Left forelimb (tissue), 1 donor: ENCODE measurements at places on chromosomes 1 and 21.

DNA sequence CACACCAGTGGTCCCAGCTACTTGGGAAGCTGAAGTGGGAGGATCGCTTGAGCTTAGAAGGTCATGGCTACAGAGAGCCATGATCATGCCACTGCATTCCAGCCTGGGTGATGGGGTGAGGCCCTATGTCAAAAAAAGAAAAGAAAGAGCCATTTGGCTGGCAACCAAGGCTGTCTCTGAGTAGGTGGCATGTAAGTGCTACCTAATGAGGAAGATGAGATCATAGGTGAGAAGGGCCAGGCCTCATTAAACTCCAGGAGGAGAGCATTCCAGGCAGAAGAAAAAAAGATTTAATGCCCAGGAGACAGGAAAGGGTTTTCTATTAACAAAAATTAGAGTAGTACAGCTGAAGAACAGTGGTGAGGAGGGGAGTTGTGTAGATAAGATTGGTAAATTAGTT, 103.4 kb upstream of the ZNF678 start:
- no peak for DNase-seq

DNA sequence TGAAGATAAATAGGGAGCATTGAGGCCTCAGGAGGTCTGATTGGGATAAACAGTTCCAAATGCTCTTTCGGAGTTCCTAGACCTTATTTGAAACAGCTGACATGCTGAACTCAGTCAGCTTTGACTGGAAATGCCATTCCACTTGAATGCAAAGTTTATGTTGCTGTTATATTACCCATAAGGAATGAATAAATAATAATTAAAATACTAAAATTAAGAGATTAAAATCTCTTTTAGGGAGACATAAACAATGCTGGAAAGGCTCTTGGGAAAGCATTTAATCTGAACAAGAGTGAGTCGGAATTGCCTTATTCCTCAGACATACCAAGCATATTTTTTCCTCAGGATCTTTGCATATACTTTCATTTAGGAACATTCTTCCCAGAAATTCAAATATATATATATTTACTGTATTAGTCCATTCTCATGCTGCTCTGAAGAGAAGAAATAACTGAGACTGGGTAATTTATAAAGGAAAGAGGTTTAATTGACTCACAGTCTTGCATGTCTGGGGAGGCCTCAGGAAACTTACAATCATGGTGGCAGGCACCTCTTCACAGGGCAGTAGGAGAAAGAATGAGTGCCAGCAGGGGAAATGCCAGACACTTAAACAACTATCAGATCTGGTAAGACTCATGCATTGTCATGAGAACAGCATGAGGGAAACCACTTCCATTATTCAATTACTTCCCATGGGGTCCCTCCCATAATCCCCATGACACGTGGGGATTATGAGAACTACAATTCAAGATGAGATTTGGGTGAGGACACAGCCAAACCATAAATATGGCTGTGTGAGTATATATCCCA, 318.2 kb upstream of the PLXNA2 start:
- no peak for DNase-seq

- no peak for DNase-seq
These were observed 20.3 kb downstream of the PRKAA2 start for GRCh38 chr1:56665384-56665783.

GRCh38 chr1:173963477-173963876, 46.4 kb upstream of the SERPINC1 start:
- DNase-seq = no peak

GRCh38 chr1:168065506-168065905, 71.2 kb downstream of the GPR161 start:
- DNase-seq = no peak

GRCh38 chr1:98761219-98761865, 99.8 kb downstream of the SNX7 start:
- no peak for DNase-seq

GRCh38 chr1:53278298-53278725, 40.0 kb upstream of the MAGOH start:
- DNase-seq = peak; percentile 75

GRCh38 chr1:201714542-201715329, 114.2 kb upstream of the IPO9 start:
- no peak for DNase-seq

DNA sequence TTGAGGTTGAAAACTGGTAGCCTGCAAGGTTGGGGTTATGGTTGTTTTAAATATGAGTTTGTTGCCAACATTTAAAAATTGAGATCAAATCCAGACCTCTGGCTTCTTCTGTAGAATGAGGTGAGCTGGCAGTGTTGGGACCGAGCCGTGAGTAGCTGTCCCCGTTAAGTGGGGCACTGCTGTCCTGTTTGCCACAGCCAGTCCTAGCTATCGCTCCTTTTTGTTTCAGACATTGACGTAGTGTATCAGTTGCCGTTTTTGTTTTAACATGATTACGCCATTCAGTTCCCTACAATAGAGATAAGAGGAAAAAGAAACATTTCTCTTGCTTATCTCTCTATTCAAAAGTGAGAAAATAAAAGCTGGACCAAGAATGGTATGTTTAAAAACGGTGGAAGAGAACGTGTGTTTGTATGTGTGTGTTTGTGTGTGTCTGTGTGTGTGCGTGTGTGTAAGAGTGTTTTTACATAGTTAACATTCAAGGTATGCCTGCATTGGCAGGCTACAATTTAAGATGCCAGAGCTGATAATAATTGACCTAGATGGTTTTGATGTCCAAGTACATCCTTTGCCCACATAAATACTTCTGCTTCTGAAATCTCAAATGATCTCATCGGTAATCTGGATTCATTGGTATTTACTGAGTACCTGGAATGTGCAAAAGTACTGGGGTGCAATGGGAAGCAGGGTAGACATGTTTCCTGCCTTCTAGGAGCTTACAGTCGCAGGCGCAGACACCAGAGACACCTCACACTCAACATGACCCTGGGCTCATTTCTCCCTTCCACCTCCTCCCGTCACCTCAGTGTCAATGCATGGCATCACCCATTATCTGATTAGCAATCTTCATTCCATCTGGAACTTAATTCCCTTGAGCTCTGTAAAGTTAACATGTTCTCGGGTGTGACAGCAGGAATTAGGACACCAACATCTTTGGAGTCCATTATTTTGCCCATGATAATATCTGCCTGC, 65.8 kb downstream of the HUNK start:
- no peak for DNase-seq

- no peak for DNase-seq
These were observed 1.7 kb upstream of the RHOU start for GRCh38 chr1:228733576-228733975.

DNA sequence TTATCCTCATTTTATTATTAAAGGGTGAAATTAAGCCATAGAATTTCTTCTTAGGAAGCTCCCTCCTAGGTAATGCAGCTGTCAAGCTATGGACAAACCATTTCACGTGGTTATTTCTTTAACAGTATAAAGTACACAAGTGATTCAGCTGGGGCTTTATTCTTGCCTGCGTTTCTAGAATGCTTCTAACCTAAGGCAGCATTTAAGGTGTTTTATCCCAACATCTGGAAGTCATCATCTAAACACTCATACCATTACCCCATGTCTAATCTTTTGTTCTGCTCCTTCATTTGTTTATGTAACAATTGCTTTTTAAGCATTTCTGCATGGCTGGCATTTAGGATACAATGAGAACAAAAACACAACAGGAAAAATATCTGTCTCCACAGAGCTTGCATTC, 829.2 kb upstream of the ADAMTS5 start:
- DNase-seq = no peak

DNA sequence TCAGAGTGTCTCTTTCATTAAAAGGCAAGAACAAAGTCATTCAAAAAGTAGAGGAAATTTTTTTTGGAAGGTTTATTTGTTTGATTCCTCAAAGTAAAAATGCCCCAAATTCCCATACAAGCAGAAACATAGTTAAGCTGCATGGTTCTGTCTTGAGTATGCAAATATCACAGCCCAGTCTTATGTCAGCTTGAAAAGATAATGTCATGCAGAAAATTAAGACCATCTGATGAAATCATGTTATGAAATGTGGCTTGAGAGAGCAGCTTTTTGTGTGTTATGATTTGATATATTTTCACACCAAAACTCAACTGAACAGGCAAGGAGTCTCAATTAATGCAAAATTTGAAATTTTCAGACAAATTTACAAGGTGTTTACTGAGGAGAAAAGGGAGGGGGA, 411.0 kb downstream of the LMO4 start:
- no peak for DNase-seq

DNA sequence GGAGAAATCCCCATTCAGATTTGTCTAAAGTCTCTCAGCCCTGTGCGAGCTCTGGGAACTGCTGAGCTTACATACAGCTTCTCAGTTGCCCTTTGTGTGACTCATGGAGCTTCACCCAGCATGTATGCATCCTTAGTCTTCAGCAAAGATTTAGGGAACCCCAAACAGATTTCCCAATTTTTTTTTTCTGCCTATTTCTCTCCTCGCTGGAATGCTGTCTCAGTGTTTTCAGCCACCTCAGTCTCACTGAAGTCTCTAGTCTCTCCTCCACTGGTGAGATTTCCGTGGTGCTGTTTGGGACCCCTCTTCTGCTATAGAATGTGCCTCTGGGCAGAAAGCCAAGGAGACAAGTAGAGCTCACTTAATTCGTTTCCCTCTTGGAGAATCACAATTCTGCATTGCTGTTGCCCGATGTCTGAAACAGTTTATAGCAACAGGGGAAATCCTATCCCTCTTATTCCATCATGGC, 28.1 kb upstream of the TXLNA start:
- no peak for DNase-seq

DNA sequence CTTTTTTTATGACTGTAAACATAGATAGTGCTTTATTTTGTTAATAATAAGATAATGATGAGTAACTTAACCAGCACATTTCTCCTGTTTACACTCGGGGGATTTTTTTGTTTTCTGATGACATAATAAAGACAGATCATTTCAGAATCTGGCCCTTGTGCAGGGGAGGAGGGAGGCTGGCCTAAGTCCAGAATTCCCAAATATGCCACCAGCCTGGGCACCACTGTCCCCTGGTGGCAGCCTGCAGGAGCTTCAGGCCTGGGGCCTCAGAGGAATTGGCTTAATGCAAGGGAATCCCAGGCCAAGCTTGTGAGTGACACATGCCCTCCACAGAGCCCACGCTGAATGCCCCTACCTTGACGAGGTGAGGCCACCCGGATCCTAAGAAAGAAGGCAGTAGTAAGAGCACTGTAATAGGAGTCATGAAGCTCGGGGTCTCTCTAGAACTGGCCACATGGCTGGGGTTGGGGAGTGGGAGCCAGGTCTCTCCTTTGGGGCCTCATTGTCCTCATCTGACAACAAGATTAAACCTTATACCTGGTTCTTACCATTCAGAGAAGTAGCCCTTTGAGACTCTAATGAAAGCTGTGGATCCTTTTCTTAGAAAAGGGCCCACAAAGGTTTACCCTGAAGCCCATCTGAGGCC, 24.1 kb downstream of the ETNK2 start:
- no peak for DNase-seq

- DNase-seq = no peak
These were observed 5.9 kb downstream of the KAZN start for GRCh38 chr1:14604414-14604813.

GRCh38 chr1:15681349-15682292, 2.5 kb upstream of the PLEKHM2 start:
- no peak for DNase-seq

DNA sequence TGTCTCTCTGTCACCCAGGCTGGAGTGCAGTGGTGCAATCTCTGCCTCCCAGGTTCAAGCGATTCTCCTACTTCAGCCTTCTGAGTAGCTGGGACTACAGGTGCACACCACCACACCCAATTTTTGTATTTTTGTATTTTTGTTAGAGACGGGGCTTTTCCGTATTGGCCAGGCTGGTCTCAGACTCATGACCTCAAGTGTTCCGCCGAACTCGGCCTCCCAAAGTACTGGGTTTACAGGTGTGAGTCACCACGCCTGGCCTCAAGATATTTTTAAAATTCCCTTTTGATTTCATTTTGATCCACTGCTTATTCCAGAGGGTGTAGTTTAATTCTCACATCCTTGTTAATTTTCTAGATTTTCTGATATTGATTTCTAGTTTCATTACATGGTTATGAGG, 3.8 kb downstream of the IFI44L start:
- no peak for DNase-seq

DNA sequence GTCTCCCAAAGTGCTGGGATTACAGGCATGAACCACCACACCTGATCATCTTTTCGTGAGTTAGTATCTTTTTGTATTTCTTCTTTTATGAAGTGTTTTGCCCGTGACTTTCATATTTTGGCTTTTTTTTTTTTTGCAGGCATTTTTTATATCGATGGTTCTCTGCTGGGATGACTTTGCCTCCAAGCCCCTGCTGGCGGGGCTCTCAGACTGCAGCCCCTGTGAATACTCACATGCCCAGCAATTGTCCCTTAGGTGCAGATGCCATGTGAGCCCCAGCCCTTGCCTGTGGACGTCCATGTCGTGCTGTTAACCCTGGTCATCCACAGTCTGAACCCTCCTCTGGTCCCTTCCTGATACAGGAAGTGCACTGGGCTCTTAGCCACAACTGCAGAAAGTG, 21.7 kb downstream of the CRYAA start:
- no peak for DNase-seq

- peak; percentile 64 for DNase-seq
These were observed 17.2 kb downstream of the SPOCD1 start for GRCh38 chr1:31798433-31799195.

- DNase-seq = no peak
These were observed 186.4 kb downstream of the HMCN1 start for GRCh38 chr1:185920602-185921001.

- no peak for DNase-seq
These were observed 31.1 kb downstream of the PROK1 start for GRCh38 chr1:110481968-110482623.

- DNase-seq = no peak
These were observed 145.5 kb downstream of the CRB1 start for GRCh38 chr1:197413564-197413963.

- DNase-seq = no peak
These were observed 75.4 kb upstream of the CD5L start for GRCh38 chr1:157916887-157917570.

DNA sequence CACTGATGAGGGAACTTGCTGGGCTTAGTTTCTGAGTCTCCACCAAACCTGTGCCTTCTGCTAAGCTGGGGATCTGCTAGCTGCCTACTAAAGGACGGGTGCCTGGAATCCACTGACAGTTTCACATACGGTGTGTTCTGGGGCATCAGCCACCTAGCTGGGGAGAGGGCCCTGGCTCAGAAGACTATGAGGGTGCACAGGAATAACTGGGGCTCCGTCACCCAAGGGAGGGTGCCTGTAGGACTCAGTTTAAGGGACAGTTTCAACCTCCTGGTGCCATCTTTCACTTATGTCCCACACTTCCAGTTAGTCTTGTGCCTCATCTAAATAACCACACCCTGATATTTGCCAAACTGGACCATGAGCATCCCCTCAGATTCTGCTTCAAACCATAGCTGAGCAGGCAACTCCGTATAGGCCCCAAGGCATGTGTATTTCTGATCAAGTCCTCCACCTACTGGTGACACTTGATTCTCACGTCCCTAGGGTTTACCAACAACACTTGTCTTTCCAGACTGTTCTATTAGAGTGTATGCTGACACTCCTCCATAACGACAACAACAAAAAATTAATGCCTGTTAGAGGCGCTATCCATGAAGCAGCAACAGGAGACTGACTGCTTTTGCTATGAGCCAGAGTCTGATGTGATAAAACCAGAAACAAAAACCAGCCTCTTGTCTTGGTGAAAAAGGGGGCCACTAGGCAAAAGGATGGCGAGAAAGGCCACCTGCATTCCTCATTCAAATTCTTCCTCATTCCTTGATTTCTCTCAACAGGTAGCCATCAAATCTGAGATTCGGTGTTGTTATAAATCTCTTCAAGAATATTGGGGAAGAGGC, 55.0 kb upstream of the PAXBP1 start:
- no peak for DNase-seq
